HAP-1 (cell line): ENCODE measurements at places on chromosomes 12 and 14.

GRCh38 chr12:20101046-20101445 lies 267.3 kb upstream of the PDE3A start:
- DNase-seq: no peak

- DNase-seq: no peak
Observed at GRCh38 chr12:108582978-108583770, 14.7 kb downstream of the TMEM119 start.

DNA sequence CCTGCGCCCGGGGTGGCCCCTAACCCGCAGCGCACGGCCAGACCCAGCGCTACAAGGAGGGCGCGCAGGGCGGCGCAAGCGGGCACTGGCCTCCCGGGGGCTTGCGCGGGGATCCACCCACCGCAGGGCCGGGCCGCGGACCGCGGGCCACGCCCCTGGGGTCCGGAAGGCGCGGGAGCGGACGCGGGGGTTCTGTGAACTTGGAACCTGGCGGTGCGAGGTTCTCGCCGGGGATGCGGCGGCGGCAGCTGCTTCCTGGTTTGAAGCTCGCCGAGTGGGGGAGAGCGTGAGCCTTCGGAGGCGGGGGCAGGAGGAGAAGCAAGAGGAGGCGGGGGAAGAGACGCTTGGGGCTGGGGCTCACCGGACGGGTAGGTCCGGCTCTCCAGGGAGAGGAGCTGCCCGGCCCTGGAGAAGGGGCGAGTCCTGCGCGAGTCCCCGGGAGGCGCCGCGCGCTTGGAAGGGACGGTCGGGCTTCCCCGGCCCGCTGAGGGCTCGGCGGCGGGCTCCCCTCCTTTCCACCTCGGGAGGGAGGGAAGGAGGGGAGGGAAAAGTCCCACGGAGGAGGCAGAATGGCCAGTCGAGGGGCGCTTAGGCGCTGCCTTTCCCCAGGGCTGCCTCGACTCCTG lies at the start of gene PRKCH:
PRKCH (plus strand) TSS at position 195 of the 626 bp plus-strand sequence. CDS start 523 bp downstream, outside the sequence.
- peak; percentile 8 for DNase-seq

DNA sequence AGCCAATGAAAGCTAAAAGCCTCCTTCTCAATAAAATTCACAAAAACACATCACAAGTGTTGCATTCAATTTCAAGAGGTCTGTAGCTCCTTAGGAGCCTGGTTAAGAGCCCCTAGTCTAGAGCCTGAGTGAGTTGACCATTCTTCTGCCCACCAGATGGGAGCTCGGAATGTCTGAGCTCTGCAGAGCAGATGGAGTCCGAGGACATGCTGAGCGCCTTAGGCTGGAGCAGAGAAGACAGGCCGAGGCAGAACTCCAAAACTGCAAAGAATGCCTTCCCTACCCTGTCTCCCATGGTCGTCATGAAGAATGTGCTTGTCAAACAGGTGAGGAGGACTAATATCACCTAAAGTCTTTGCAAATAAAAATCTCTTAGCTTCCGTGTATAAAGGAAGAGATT lies 11.6 kb downstream of the CIPC start:
- DNase-seq: no peak

- DNase-seq: no peak
Observed at GRCh38 chr12:31627456-31628054, 31.9 kb upstream of the ETFBKMT start.

GRCh38 chr14:92973798-92974372 lies 50.9 kb downstream of the CHGA start:
- no peak for DNase-seq

DNA sequence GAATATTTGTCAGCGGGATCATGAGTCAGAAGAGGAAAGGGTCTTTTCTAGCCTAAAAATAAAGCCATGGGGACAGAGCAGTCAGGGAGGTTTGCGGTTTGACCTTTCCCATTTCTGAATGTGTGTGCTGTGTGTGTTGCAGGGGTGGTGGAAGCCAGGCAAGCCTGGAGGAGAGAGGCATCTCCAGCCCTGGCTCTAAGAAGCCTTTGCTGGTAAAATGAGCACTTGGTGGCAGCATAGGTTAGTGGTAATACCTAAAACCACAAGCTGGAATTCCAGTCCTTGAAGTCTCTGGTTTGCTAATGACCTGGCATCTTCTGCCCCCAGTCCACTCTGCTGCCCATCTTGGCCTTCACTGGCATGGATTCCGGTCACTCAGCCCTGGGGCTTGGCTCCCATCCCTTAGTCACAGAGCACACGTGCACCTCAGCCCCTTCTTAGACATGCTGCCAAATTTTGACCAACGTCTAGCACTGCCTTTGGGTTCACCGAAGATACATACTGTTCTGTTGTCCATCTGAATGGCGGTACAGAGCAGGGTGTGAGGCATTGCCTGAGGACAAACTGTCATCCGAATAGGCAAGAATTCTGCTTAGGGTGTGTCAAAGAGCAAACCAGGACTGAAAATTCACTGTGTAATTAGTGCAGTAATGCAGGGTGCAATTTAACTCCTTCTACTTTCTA lies 52.7 kb downstream of the KCNA5 start:
- no peak for DNase-seq

DNA sequence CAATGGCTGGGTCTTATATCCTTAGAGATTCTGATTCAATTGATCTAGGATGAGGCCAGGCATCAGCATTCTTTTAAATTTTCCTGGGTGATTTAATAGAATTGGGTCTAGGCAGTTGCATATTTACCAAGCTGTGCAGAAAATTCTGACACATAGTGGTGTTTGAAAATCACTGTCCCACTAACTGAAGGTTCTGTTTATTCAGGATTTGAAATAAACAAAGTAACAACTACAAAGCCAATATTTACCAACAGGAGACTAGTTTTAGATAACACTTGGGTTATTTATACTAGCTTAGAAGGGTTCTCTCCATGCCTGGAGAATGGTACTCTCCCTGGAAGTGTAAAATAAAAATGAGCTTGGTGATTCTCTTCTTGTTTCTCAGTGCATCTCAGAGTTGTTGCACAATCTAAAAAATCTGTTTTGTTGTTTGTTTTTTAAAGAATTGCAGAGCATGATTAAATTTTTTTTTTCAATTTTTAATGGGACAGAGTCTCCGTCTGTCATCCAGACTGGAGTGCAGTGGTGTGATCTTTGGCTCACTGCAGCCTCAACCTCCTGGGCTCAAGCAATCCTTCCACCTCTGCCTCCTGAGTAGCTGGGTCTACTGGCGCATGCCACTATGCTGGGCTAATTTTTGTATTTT lies 16.9 kb downstream of the BEST3 start:
- DNase-seq: no peak

GRCh38 chr14:77033622-77034589 lies 5.4 kb upstream of the IRF2BPL start:
- DNase-seq: peak; percentile 79

DNA sequence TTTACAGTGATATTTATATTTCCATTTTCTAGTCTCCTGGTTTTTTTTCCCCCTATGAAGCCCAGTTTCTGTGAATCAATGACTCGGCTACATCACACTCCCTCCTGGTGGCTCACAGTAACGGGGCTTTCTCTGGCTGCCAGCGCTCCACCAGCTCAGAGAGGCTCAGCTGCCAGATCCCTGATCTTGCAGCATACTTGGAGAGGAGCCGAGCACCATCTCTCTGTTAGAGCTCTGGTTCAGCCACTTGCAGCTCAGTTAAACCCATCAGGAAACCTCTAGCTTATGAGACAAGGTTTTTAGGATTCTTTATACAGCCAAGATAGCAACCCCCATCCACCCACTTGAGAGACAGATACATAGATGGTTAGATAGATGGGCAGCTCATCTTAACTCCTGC lies 74.6 kb downstream of the CIT start:
- no peak for DNase-seq

GRCh38 chr12:90333424-90333823 lies 621.6 kb downstream of the CCER1 start:
- no peak for DNase-seq

GRCh38 chr12:117069926-117070900 lies 29.0 kb downstream of the TESC start:
- no peak for DNase-seq

GRCh38 chr12:58712976-58713375 lies 207.3 kb downstream of the LRIG3 start:
- no peak for DNase-seq

DNA sequence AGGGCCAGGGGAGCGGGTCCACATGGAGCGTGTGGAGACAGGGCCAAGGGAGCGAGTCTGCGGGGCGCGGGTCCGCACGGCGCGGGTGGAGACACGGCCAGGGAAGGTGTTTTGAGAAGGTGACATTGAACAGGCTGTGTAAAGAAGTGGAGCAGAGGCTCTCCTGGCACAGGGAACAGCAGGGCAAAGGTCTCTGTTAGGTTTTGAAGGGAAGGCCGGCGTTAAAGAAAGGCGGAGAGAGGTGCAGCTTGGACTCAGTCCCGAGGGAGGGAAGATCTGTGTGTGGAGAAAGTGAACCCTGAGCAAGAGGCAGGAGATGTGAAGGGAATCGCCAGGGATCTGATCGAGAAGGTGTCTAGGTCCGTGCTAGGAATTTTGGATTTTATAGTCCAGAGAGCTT lies 1.8 kb downstream of the PXMP2 start:
- no peak for DNase-seq

DNA sequence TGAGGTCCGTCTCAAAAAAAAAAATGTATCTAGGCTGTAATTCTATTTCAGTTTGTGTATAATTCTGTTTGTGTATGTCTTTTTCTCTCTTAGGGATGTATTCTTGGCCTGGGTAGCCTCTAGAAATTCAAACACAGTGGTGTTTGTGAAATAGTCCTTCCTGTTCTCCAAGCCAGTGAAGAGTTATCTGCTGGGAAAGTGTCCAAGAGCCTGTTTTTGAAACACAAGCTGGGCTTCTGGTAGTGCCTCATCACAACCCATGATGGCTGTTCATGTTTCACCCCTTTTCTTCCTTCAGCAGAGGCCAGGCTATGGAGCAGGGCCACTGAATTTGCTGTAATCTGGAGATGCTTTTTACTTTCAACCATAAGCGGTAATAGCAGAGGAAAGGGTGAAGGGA lies 14.7 kb downstream of the METTL3 start:
- DNase-seq: no peak

DNA sequence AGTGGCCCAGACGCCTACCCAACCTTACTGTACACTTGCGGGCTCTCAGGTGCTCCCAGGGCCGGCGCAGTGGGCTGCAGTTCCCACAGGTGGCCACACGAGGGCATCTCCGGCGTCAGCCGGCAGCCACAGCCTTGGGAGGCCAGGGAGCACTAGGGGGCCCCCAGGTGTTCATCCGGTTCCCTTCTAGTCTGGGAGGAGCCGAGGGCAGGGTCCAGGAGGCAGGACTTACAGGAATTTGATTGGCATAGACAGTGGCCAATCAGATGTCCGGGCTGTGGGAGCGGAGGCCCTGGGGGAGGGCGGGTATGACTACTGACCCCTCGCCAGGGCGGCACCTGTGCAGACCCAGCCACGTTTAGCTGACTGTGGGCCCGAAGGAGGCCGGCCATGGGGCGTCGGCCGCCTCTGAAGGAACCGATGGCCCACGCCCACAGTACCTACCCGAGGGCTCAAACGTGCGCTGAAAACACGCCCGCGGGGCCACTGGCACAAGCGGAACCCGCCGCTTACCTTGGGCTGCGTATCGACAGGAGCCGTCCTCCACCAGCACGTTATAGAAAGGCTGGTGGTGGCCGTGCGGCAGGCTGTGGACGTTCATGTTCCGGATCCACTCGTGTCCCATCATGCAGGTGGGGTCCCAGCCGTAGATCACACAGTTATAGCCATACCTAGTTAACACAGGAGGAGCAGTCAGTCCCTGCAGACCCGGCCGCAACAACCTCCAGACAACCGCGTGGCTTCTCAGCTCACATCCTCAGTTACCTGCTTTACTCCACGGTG lies 34.8 kb downstream of the FBXO21 start:
- peak; percentile 93 for DNase-seq

DNA sequence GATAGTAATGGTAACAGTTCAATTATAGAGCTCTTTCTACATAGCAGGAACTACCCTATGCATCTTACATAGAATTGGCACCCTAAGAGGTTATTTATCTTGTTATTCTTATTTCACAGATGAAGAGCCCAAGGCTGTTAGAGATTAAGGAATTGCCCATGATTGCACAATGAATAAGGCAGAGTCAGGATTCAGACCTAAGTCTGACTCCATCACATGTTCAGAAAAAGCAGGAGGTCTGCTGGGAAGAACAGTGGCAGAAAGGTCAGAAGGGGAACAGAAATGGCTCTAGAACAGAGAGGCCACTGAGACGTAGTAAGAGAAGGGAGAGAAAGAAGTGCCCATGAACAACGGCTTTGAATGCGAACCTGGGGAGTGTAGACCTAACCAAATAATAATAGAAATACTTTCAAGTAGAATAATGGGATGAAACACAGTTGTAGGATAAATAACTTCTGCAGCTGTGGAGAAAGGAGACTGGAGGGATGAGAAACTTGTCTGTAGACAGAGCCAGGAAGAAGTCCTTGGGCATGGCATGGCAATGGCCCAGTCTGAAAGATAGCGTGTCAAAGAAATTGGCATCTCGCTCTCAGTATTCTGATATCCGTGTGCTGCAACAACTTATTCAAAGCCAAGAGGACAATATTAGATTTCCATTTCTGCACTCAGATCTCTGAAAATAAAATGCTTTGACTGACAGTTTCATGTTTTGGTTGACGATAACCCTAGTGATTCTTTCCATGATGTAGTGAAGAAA lies 17.6 kb downstream of the MYBPC1 start:
- DNase-seq: no peak

GRCh38 chr14:60722357-60723115 lies 1.6 kb downstream of the SIX4 start:
- peak; percentile 74 for DNase-seq

- no peak for DNase-seq
Observed at GRCh38 chr12:22683131-22683530, 58.2 kb downstream of the ETNK1 start.

- DNase-seq: no peak
Observed at GRCh38 chr14:71597955-71598660, 334.1 kb upstream of the RGS6 start.

- no peak for DNase-seq
Observed at GRCh38 chr12:102484017-102484416, 3.7 kb upstream of the IGF1 start.

- DNase-seq: no peak
Observed at GRCh38 chr12:109523504-109523903, 46.1 kb downstream of the UBE3B start.

- no peak for DNase-seq
Observed at GRCh38 chr12:123388951-123389559, 5.1 kb downstream of the KMT5A start.

DNA sequence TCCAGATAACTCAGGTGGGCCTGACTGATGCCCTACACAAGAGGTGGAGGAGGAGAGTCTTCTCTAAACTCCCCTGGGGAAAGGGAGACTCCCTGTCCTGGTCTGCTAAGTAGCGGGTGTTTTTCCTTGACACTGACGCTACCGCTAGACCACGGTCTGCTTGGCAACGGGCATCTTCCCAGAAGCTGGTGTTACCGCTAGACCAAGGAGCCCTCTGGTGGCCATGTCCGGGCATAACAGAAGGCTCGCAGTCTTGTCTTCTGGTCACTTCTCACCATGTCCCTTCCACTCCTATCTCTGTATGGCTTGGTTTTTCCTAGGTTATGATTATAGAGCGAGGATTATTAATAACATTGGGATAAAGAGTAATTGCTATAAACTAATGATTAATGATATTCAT lies 965.5 kb downstream of the TMEM121 start:
- DNase-seq: no peak
